ENCODE measurements at places on chromosomes 3 and 15.

DNA sequence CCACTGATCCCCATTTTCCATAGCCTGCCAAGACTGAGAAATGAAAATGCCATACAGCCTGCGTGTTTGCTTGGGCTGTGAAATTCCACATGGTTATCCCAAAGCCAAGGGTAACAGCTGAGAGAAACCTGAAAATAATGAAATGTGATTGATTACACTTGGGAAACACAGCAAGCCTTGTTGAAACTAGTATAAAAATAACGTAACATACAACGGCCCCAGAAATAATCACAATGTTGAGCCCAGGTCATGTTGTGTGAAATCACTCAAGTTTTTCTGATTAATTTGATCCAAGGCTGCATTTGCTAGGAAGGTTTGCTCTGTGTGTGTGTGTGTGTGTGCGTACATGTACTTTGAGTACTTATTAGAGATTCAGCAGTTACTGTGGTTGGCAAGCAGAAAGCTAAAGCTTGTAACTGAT, 269.0 kb downstream of the OXSM start:
- no peak for DNase-seq

GRCh38 chr3:141878817-141879216, 2.4 kb downstream of the ATP1B3 start:
- DNase-seq, result no peak

- DNase-seq, result no peak
Measured at GRCh38 chr15:60928970-60929369, 300.1 kb downstream of the RORA start.

DNA sequence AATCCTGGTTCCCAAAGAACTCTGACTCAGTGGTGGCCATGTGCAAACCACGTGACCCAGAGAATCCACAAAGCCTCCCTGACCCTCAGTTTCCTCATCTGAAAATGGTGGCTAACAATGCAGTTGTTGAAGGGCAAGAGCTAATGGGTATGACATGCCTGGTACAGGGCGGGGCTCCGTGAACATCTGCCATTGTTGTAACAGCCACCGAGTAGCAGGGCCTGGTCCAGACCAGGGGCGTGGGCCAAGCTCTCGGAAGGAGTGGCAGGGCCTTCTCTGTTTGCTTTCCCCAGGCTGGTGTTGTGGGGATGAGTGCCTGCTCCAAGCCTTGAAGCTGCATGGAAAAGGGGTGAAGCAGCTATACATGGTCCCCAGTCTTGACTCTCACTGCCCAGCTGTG, 13.4 kb downstream of the MAPKAPK3 start:
- DNase-seq, result no peak

DNA sequence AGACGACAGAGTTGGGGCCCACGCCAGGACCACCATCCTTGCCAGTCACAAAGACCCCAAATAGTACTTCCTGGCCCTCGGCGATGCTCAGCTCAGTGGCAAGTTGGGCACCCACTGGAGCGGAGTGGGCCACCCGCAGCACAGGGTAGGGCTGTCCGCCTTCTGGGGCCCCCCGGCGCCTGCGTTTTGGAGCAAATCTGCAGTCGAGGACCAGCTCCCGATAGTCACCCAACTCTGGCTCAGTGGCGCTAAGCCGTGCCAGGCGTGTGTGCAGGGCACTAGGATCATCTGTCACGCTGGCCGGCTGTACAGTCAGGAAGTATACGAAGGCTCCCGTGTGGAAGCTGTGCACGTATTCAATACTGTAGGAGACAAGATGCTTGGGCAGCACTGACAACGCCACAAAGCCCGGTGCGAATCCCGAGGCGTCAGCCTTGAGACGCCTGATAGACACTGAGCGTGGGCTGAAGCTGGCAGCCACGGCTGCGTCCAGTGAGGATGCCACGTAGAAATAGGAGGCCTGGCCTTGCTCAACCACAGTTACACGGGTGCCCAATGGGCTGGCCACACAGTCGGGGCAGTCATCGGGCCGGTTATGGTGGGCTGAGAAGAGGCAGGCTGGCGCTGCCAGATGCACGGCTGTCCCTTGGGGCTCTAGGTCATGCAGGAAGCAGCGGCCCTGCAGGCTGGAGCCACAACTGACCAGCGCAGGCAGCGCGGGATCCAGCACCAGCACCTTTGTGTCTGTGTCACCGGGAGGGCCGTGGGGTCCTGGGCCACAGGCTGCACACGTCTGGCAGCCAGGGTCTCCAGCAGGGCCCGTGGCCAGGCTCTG, 945 bp downstream of the MST1R start:
- no peak for DNase-seq

DNA sequence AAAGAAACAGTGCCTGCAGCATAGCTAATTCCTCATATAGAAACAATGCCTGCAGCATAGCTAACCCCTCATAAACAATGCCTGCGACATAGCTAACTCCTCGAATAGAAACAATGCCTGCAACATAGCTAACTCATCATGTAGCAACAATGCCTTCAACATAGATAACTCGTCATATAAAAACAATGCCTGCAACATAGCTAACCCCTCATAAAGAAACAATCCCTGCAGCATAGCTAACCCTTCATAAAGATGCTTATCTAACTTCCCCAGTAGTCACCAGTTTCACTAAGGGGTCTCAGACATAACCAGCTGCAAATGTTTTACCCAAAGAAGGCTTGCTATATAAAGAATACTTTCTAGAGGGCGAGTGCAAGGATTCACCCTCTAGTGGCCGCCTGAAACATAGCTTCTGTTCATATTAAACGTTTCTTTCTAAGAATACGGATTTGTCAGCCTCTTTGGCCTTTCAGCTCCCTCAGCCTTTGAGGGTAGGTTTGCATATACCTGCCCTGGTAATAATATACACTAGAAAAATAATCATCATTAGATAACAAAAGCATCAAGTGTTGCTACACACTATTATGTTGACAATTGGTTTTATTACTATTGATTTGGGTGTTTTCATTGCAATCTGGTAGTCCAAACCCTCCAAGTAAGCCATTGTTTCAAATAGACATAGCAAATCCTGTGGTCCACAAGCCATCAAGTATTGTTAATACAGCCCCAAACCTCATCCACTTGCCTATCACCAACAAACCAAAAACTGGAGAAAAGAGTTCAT, 44.4 kb upstream of the FAN1 start:
- no peak for DNase-seq

- peak; percentile 71 for DNase-seq
Measured at GRCh38 chr15:101167753-101168462, 83.9 kb downstream of the CHSY1 start.

DNA sequence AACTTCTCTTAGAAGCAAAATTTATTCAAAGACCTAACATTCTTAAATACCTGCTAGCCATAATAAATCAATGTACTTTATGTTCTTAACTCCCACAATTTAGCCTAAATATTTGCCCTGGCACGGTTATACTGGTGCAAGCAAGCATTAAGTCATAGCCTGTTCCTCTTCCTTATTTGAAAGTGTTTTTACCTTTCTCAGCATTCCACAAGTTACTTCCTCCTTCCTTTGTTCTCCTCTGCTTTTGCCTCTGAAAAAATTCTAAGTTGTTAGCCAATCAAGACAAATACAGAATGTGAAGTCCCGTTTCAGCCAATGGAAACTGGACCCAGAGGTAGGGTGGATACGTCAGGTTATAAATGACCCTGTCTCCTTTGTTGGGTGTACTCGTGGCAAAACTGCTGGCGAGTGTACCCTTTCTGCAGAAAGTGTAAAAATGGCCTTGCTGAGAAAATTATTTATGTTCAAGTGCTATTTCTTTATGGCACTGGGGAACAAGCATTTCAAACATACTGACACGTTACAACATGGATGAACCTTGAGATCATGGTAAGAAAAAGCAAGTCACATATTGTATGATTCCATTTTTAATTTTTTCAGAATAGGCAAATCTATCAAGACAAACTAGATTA, 3.1 kb upstream of the TATDN2 start:
- no peak for DNase-seq

GRCh38 chr3:123695731-123696640, 111.1 kb upstream of the HACD2 start:
- DNase-seq, result no peak

DNA sequence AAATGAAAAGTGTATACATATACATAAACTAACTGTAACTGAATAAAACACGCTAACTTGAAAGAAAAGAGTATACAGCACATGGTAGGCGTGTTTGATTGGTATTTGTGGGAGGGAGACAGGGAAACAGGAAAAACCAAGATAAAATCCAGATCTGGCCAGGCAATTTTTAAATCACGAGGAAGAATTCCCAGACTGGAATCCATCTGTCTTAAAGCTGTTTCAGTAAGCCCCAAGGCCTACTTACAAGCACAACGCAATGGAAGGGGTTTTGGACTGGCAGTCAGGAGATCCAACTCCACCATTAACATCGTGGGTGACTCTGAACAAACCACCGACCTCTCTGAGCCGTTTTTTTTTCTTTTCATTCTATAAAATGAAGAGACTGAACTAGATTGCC, 195.8 kb downstream of the OSBPL10 start:
- DNase-seq, result no peak

DNA sequence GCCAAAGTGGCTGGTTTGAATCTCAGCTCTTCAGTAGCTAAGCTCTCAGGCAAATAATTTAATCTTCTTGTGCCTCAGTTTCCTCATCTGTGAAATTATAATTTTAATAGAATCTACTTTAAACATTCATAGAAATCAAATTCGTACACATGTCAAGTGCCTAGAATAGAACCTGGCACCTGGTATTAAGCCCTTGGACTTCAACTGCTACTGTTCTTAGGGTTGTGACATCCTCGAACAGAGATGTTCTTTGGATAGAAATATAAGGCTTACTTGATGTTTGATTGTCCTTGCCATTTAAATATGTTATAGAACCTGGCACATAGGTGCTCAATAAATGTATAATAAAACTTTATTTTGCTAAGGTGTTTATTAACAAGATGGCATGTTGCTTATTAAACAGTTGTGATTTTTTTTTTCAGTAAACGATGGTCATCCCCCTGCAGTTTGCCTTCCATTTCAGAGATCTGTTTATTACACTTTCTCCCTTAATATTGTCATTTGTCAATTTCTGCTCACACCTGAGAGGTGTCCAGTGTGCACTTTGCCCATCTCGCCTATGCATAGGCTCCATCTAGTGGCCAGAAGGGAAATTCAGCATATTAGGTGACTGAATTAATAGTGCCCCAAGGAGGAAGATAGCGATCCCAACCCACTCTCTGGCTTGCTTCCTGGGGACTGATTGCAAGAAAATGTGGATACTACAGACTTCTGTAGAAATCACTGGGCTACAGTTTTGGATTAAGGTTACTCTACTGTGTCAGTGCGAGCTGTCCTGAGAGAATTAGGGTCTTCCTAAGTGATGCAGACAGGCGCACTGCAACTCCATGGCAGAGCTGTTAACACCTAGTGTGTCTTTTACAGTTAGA, 10.7 kb downstream of the IGF1R start:
- DNase-seq, result peak; percentile 30

DNA sequence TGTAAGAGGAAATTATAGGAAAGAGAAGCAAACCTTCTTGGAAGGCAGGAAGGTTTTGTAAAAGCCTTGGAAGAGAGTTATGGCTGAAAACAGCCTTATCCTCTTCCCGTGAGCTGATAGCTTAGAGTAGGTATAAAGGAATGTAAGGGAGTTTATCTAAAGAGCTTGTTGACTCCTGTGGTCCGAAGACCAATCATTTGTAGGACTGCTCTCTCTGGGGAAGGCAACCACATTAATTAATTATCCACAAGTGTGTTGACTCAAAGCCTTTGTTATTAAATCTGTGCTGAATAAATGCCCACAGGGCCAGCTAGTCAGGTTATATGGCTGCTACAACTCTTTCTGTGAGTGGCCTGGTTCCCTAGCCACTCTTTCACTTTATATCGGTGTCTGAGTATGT, 452.1 kb upstream of the RASGRP1 start:
- DNase-seq, result no peak

DNA sequence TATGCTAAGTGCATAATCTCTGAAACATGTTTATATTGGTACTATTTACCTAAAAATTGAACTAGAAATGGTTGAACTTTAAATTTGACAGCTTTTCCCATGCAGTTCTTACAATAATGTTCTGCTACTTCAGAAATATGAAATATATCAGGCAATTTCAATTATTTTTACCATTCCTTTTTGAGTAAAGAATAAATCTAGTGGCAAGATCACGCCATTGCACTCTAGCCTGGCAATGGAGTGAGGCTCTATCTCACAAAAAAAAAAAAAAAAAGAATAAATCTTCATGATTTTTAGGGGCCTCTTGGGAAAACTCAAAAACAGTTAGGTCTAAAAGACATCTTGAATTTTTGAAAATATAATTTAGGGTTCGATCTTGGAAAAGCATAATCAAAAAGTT, 10.6 kb upstream of the DNAAF4 start:
- DNase-seq, result no peak

GRCh38 chr3:194906229-194906629, 220.5 kb downstream of the FAM43A start:
- no peak for DNase-seq

- no peak for DNase-seq
Measured at GRCh38 chr3:133949438-133949837, 53.8 kb upstream of the RAB6B start.

- DNase-seq, result no peak
Measured at GRCh38 chr15:42402455-42403205, 43.3 kb downstream of the CAPN3 start.

- no peak for DNase-seq
Measured at GRCh38 chr15:88141269-88141889, 115.2 kb downstream of the NTRK3 start.

DNA sequence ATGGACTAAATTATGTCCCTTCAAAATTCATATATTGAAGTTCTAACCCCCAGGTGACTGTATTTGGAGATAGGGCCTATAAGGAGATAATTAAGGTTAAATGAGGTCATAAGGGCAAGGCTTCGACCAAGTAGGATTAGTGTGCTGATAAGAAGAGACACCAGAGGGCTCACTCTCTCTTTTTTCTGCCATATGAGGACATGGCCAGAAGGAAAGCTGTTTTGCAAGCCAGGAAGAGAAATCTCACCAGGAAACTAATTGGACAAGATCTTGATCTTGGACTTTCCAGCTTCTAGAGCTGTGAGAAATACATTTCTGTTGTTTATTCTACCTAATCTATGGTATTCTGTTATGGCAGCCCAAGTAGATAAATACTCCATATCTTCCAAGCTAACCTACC, 503.6 kb upstream of the NAALADL2 start:
- DNase-seq, result no peak

DNA sequence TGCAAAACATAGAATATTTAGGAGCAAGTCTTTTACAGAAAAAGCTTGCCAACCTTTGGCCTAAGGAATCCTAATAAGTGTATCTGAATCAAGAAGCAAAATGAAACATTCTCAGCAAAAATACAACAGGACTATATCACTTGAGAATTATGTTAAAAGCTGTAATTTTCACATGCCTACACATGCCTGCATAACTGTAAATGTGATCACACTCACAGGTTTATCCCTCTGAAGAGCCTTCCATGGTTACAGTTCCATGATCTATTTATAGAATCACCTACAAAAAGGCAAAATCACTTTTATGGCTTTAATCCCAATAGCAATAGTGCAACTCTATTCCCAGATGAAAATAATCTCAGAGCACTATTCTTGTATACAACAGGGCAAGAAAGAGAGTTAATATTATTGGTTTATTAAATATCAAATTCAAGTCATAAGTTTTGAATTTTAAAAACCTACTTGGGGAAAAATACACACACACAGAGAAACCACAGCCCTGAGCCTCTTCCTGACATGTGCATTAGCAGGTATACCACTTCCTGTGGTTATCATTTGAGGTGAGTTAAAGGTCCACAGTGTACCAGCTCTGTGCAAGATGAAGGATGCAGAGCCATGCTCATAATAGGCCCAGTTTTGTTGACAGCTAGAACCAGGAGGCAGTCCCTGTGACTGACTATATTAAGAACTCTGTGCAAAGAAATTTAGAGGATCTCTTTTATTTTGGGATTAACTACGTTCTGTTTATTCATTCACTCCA, 252.5 kb upstream of the TGFBR2 start:
- peak; percentile 36 for DNase-seq

All from activated naive CD4-positive, alpha-beta T cell treated with anti-CD3 and anti-CD28 coated beads, Interleukin-2, amount 50 U/mL, for 72 hours (primary cell).